ENCODE measurements at places on chromosomes 2 and 18.

DNA sequence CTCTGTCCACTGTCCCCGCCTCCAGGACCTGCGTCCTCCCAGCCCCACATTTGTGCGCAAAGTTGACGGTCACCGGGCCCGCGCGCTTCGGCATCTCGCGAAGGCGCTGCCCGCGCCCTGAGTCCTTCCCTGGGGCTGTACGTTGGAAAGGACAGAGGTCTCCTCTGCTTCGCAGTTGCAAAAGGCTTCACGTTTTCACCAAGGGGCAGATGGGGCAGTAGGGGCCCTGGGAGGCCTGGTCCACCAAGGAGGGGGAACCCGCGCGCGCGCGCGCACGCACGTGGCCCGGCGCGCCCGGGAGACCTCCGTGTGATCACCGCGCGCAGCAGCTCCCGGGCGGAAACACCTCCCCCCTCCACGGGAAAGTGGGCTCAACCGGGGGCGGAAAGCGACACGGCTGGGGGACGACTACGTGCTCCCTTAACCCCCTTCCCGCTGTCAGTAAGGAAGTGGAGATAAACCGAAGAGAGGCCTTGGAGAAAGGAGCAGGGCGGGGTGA, 21.9 kb downstream of the TEX44 start:
- no peak for DNase-seq

DNA sequence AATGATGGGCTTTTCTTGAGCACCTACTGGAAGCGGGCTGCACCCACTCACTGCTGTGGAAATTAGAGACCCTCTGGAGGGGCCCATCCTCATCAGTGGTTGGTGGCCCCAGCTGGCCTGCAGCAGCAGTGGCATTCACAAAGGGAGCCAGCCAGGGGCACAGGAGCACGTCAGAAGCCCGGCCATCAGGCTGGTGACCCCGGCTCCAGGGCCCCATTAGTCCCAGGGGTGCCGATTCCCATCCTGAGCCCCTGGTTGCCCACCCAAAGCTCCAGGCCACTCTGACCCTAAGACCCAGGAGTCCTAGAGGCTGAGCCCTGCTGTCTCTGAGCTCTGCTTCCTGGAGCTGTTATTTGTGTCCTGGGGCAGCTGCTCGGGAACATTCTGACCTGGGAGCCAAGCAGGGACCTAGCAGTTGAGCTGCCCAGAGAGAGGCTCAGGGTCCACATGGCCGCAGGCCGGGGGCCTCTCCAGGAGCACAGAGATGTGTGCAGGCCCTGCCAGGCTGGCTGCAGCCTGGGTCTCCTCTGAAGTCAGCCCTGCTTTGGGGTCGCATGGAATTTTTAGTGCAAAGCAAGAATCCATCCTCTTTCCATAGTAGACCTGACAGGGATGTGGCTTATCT, 207.2 kb downstream of the KLHL29 start:
- DNase-seq, result no peak

GRCh38 chr2:71714601-71715240, 261.4 kb downstream of the DYSF start:
- DNase-seq, result no peak

GRCh38 chr2:70717431-70718038, 50.5 kb downstream of the ADD2 start:
- DNase-seq, result peak; percentile 84

DNA sequence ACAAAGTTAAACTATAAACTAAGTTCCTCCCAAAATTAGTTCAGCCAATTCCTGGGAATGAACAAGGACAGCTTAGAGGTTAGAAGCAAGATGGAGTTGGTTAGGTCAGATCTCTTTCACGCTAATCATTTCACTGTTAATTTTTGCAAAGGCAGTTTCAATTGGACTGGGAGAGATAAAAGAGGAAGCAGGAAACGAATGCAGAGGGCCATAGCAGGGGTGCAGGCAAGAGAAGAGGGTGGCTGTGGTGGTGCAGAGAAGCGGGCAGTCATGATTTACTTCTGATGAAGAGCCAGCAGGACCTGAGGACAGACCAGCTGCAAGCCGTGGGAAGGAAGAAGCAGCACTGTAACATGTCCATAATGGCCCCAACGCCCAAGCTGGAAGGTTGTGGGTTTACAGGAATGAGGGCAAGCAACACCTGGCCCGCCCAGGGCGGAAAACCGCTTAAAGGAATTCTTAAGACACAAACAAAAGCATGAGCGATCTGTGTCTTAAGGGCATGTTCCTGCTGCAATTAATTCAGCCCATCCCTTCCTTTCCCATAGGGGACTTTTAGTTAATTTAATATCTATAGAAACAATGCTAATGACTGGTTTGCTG, 4.1 kb upstream of the RMP24 start:
- no peak for DNase-seq

All from hematopoietic multipotent progenitor cell treated with erythropoietin and hydrocortisone succinate and interleukin-3 and kit ligand, for 15 days (in vitro differentiated cells).